Activated T-cell treated with anti-CD3 and anti-CD28 coated beads, Interleukin-2, amount 50 U/mL, for 72 hours (primary cell): ENCODE measurements at places on chromosomes 4 and X. TPM values are rescaled to one million over a fixed set of nuclear protein-coding genes. Genes with fewer than 3 reads are reported as not detected.

Gene SYN1
- 2.0 TPM for total RNA-seq

Gene UNC5C
- total RNA-seq = 0.14 TPM

Gene SOWAHD
- total RNA-seq = 0.46 TPM

Gene SHROOM4
- not detected for total RNA-seq

Gene NUDT6
- total RNA-seq = 10.3 TPM

Gene CENPVL2
- not detected for total RNA-seq

Gene BEX1
- 0.29 TPM for total RNA-seq

Gene CORIN
- 0.29 TPM for total RNA-seq

DNA sequence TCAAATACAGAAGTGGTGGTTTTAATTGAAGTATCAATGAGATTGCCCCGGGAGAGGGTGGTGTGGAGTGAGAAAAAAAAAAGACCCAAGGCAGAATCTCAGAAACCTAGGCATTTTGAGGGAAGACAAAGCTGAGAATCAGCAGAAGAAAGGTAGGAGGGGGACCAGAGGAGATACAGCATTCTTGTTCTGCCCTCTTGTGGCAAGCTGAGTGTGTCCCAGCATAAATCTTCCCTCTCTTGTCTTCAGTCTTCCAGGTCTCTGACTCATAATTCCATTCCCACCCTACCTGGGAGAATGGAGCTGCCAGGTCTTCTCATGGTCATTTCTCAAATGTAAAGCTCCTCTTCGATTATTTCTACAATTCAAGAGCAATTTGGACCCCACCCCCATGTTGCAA, 32.7 kb upstream of the MAGED1 start:
- no peak for DNase-seq

DNA sequence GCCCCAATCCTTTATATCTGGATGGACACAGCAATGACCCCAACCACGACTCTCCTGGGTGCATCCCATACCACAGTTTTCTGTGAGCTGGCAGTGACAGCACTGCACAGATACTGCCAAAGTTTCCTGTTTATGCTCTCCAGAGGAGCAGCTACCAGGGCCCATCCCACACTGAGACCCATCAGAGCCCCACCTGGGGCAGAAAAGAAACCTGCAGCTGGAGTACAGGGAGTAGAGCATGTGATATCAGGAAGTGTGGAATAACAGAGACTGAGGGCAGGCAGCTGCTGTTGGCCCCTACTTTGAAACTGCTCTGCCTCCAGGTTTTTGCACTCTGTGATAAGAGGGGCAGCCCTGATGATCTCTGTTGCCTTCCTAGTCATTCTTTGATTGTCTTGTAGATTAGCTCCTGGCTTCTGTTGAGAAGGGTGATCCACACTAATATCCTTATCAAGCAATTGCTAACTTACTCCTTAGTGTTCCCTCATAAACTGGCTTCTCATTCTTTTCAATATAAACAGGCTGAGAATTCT, 526.3 kb upstream of the TECRL start:
- DNase-seq = no peak

DNA sequence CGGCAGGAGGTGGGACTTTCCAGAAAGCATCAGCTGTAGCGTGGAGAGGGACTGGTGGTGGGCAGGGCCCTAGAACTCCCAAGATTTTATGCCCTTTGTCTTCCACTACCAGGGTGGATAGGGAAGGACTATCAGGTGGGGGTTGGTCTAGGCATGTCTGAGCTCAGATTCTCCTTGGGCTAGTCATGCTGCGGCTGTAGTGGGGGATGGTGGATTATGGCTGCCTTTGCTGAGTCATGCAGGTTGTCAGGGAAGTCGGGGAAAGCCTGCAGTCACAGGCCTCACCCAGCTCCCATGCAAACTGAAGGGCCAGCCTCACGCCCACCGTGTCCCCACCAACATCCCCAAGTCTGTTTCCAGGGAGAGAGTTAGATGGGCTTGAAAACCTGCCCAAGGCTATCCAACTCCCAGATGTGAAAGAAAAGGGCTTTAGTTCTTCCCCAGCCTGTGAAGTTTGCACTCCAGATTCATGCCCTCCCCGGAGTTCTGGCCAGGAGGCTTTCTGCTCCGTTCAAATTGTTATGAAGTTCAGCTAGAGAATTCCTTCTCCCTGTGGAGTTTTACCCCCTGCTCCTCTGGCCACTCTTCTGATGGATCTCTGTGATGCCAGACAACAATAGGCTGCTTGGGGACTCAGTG, 13.4 kb upstream of the MEPE start:
- no peak for DNase-seq

GRCh38 chrX:115940348-115940747, 230.2 kb upstream of the AGTR2 start:
- no peak for DNase-seq

GRCh38 chr4:680928-681645, 6.7 kb downstream of the MYL5 start:
- DNase-seq = peak; percentile 66

DNA sequence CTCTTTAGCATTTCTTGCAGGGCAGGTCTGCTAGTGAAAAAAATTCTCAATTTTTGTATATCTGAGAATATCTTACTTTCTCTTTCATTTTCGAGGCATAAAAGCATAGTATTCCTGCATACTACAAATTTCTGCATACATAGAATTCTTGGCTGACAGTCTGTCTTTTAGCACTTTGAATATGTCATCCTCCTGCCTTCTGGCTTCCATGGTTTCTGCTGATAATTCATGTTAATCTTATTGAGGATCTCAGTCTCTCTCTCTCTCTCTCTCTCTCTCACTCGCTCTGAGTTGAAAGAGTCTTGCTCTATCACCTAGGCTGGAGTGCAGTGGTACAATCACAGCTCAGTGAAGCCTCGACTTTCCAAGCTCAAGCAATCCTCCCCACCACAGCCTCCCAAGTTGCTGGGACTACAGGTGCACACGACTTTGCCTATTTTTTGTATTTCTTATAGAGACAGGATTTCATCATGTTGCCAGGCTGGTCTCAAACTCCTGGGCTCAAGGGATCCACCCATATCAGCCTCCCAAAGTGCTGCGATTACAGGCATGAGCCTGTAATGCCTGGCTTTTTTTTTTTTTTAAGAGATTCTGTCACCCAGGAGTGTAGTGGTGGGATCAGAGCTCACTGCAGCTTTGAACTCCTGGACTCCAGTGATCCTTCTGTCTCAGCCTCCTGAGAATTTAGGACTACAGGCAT, 161.3 kb downstream of the FNIP2 start:
- no peak for DNase-seq

- DNase-seq = no peak
Observed at GRCh38 chrX:29858714-29859113, 356.6 kb upstream of the MAGEB2 start.

- DNase-seq = no peak
Observed at GRCh38 chr4:180950377-180950776, 1292.8 kb upstream of the TENM3 start.

GRCh38 chr4:174284487-174284886, 776 bp downstream of the CEP44 start:
- no peak for DNase-seq

- no peak for DNase-seq
Observed at GRCh38 chr4:90080116-90080515, 47.1 kb upstream of the CCSER1 start.

DNA sequence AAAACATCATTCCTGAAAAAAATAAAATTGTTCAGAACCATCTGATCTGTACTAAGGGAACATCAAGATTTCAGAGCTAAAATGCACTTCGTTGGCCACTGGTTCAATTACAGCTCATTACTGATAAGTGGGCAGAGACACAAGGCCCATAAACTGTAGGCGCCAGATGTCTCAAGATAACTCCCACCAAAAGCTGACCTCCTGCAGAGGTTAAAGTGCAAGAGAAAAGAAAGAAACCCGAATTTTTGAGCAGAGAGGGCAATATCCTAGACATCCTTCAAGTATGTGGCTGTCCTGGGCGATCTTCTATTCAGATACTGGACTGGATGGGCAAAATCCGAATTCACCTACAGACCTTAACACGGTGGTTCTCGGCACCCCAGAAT, 660 bp downstream of the GEMIN8 start:
- no peak for DNase-seq

DNA sequence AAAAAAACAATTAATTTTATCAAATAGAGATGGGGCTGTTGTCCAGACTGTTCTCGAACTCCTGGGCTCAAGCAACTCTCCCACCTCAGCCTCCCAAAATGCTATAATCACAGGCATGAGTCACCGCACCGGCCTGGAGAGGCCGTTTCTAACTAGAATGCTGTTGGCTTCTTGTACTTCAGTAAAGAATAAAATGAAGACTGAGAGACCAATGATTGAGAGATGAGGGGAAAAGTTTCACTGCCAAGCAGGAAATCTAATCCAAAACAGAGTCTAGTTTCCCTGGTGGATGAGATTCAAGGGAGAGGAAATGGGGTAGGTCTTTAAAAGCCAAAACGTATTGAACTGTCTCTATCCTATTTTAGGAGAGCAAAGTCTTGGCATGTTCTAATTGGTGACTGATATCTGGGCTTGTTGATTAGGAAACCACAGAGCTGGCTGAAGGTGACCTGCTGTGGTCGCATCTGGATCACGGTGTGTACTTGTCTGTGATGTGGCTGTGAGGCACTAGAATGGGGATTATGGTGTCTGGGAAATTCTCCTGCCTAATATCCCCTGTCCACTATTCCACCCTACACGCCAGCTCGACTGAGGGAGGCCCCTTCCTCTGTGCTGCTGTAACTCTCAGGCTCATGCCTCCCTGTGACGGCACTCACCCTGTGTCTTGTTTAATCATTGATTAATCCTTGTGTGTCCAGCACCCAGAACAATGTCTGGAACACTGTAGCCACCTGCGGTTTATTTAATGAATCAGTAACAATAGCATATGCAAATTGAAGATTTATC, 15.0 kb upstream of the TRIM2 start:
- DNase-seq = no peak

GRCh38 chr4:23245203-23245832, 552.6 kb downstream of the GBA3 start:
- no peak for DNase-seq

DNA sequence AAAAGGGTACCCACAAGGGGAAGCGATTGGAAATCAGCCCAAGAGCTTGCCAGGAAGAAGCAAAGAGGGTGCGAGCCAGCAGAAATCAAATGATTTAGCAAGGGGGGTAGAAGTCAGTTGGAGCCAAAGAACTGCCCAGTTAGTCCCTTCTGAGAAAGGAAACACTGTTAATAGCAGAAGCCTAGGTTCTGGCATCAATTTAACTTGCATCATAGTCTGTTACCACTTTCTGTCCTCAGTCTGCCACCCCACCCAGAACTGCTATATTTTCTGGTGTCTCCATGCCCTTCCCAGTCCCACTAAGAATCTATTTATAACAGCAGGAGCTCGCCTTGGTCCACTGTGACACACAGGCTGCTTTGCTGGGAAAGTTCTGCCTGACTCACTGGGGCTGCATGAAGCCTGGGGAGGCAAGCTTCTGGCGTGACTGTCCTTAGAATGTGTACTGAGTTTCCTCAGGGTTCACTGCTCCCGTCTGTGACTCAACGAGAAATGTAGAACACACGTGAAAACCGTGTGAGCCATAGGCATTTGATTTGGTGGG, 157.8 kb upstream of the TTC29 start:
- DNase-seq = no peak

DNA sequence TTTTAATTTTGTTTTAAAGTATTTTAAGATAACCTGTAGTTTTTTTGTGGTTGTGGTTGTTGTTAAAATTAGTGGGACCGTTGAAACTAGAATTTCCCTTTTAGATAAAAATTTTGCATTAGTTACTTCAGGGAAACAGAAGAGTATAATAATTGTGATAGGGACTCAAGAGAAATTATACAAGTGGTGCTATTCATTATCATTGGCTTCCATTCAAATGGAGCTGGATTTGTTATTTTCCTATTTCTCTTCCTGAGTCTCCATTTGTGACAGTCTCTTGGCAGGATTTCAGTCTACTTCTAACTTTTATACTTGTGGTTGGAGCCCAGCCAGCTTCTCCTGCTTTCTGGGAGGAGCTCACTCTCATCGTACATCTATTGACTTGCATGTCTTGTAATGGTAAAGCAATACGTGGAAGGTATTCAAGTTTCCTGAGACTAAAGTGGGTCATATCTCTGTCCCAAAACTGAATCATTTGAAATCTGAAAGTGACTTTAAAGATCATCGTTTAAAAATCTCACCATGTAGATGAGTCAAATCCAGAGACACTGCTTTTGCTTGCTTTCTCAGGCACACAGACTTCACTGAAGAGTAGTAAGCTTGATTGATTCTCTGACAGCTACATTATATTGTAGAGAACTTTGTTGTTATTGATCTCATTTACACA, 155.8 kb downstream of the RPA4 start:
- peak; percentile 1 for DNase-seq

GRCh38 chr4:145722561-145722960, 42.6 kb downstream of the C4orf51 start:
- no peak for DNase-seq

GRCh38 chr4:139419388-139419914, 34.5 kb upstream of the RAB33B start:
- peak; percentile 24 for DNase-seq

GRCh38 chrX:65035446-65035770, 59.2 kb upstream of the ZC4H2 start:
- DNase-seq = no peak

DNA sequence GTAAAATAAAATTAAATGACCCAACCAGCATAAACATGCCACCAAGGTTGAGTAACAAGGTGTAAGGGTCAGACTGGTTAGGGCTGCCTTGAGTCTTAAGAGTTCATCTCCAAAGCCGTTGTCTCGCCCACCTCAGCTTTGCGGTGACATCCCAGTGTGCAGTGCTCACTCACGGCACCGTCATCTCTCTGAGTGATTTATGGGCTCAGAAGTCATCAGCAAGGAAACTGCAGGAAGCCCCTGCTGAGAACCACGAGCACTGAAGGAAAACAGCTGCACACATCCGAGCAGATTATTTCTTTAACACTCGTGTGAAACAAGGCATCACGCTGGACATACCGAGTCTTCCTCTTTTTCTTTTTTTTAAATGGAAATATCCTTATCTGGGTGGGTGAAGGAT, 411.1 kb downstream of the TRIML1 start:
- no peak for DNase-seq

DNA sequence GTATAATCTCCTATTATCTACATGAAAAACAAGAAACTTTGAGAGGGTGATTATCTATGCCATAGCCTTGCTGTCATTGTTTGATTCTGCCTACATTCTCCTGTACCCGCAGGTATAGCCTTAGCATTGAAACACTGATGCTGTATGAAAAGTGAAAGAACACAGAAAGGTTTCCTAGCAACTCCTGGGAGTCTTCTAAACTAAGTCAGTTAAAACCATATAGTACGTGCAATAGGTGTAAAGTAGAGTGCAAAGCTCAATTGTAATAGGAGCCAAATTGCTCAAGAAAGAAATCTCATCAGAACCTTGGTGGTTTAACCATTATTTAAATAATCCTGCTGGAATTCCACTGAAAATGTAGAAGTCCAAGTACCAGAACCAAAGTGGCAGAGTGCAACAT, 489.7 kb downstream of the PCDH10 start:
- DNase-seq = no peak

DNA sequence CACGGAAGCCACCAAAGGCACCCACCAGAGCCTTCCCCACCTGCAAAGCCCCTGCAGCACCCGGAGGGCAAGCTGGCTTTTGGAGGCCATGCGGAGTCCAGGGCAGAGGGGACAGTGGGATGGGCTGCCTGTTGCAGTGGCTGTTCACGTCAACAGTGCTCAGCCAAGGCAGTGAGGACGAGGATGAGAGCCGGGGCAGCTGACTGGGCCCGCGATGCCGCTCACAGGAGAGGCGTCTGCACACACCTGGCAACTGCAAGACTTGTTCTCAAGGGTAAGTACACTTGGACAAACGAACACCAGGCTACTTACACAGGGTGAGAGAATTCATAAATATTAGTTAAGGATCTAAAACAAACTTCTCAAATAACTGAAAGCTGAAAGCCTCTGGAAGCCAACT, 19.6 kb downstream of the FGFR3 start:
- DNase-seq = no peak
